CD14-positive monocyte (primary cell): ENCODE measurements at places on chromosomes 4 and X. TPM values are rescaled to one million over a fixed set of nuclear protein-coding genes. Genes with fewer than 3 reads are reported as not detected.

The PPARGC1A gene
- polyA plus RNA-seq = 1.1 TPM

The MAGEA1 gene
- polyA plus RNA-seq = not detected

The NEXMIF gene
- not detected in 2 replicates for polyA plus RNA-seq

The GAGE12G gene
- polyA plus RNA-seq = not detected in 2 replicates

GRCh38 chrX:114800719-114801118, 216.7 kb downstream of the IL13RA2 start:
- no peak for DNase-seq

DNA sequence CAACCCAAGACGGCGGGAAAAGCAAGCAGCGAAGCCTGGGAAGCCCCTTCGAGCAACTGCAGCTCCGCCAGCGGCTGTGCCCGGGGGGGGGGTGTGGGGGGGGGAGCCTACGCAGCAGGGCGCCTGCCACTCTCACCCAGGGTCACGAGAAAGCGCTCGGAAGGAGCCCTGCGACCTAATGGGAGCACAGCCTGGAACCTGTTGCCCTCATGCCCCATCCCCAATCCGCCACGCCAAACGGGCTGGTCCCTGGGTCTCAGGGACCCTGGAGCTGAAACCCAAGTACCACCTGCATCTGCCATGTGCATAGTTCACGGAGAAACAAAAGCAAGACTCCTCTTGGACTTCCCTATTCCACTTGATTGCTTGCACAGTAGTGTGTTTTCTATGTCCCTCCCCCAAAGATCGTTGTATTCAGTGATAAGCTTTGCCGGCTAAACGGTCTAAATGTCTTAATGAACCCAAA, 359 bp upstream of the GAB3 start:
- peak; percentile 32 for DNase-seq

- no peak for DNase-seq
These were observed 1826.0 kb downstream of the STIM2 start for GRCh38 chr4:28686618-28687017.

- DNase-seq = no peak
These were observed 39.2 kb downstream of the FGFRL1 start for GRCh38 chr4:1050486-1051213.

- DNase-seq = no peak
These were observed 24.9 kb upstream of the RPL39 start for GRCh38 chrX:119816300-119816699.

- no peak for DNase-seq
These were observed 16.2 kb upstream of the PUDP start for GRCh38 chrX:7164174-7164573.

- DNase-seq = no peak
These were observed 63.9 kb upstream of the GYPA start for GRCh38 chr4:144204431-144204830.

- DNase-seq = no peak
These were observed 12.4 kb downstream of the LIMCH1 start for GRCh38 chr4:41550308-41550707.

DNA sequence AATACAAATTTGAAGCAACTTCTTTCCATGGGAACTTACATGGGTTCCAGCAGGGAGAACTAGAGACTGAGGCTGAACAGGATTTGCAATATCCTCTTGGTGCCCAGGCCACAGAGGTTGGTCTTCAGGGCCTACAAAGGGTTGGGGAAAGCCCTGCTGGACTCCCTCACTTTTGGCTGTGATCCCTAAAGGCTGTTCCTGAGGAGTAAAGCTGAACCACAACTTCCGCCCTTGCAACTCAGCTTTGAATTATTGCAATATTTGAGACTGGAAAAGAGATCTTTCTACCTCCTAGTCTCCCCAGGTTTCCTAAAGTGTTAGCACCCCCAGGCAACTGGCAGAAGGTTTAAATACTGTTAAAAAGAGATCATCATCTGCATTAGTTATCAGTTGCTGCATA, 26.9 kb downstream of the DCHS2 start:
- DNase-seq = no peak

GRCh38 chrX:7158468-7158990, 10.6 kb upstream of the PUDP start:
- no peak for DNase-seq

GRCh38 chr4:164892018-164892417, 15.0 kb downstream of the APELA start:
- DNase-seq = no peak

DNA sequence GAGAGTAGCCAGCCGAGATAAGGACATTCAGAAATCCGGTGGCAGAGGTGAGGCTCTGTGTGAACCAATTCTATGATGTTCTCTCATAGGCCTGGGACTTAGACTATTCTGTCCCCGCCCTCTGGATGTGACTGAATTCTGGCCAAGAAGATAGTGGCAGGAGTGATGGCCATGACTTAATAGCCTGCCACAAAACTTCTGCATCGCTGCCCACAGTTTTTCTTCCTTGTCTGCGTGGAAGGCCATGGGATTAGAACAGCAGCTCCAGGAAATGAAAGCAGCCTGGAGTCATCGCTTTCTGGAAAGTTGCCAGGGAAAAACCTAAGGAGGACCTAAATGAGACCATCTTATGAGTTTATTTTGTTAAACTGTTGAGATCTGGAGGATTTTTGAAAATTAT, 134.7 kb downstream of the F11 start:
- DNase-seq = no peak

- no peak for DNase-seq
These were observed 1651.9 kb downstream of the C4orf33 start for GRCh38 chr4:130747842-130748241.

DNA sequence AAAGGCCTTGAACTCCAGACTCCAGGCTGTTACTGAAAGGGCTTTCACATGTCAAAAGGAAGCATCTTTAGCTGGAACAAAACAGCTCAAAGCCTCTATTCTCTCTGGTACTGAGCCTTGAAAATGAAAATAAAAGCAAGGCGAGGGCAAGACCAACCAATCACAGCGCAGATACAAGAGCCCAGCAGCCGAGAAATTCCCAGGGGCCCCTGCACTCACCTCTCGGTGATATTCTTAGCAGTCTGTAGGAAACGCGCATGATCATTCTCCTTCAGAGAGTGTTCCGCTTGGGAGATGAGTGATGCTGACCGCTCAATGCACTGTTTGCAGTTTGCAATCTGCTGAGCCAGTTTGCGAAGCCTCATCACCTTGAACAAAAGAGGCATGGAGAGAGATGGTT, 138.1 kb downstream of the MID1 start:
- DNase-seq = no peak
